Activated CD4-positive, CD25-positive, alpha-beta regulatory T cell (primary cell): ENCODE measurements at places on chromosomes 1 and 21.

DNA sequence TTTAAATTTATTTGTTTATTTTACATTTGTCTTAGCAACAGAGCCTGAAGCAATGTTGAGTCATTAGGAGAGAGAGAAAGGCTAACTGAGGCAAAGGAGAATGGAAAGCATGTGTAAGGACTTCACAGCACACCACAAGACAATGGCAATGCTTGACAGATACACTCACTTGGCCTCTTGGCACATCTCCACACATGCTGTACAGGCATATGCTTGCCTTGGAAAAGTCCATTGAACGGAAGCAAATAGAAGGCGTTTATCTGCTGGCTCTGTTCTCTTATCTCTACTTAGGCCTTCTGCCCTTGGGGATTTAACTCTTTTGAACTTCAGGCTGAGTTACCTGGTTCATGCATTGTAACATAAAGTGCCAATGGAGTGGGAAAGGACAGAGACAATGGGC is 262.2 kb upstream of the POU3F1 start:
- no peak for DNase-seq

DNA sequence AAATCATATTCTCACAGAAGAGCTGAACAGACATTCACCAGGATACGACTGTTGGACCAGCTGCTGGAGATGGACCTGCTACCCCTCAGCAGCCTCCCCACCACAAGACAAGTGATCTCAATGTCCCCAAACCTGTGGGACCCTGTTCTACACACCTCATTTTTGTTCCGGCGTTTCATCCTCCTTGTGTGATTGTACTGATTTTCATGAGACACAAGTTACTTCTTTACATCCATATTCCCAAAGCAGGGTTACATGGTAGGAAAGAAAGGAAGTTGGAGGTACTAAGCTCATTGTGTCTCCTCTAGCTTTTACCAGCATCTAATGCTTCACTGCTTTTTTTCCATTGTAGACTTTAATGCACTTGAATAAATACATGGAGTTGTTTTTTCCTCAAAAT is 8.7 kb downstream of the ADAMTS1 start:
- DNase-seq = no peak

- DNase-seq = no peak
Observed at GRCh38 chr1:89065079-89065868, at the start of gene GBP1. Gene GBP1 (minus strand): TSS chr1:89065208. CDS start chr1:89063234, 1,974 bp downstream.

- no peak for DNase-seq
Observed at GRCh38 chr1:79595931-79596330, 589.4 kb upstream of the ADGRL4 start.
